ENCODE measurements at places on chromosomes 1 and 21. TPM values are rescaled to one million over a fixed set of nuclear protein-coding genes. Genes with fewer than 3 reads are reported as not detected.

The SSX2IP gene
- 85.7 TPM for total RNA-seq

The PDZK1IP1 gene
- 1.6 TPM for total RNA-seq

The KRTAP10-1 gene
- total RNA-seq, result not detected

The LRP8 gene
- total RNA-seq, result 77.6 TPM

The DMBX1 gene
- not detected for total RNA-seq

The NCMAP gene
- not detected for total RNA-seq

The S100A3 gene
- 2.2 TPM for total RNA-seq

The S100A10 gene
- total RNA-seq, result 24.7 TPM

The LCE2A gene
- not detected for total RNA-seq

The SNX27 gene
- total RNA-seq, result 96.7 TPM

The FMO1 gene
- total RNA-seq, result not detected

The PLA2G4A gene
- total RNA-seq, result 6.1 TPM

The HEYL gene
- total RNA-seq, result 4.8 TPM

The IRF6 gene
- total RNA-seq, result 1.7 TPM

The CYYR1 gene
- 3.7 TPM for total RNA-seq

The CSDE1 gene
- 449 TPM for total RNA-seq

The DTL gene
- total RNA-seq, result 0.85 TPM

The BTBD8 gene
- 88.9 TPM for total RNA-seq

The OPTC gene
- total RNA-seq, result not detected

The CD247 gene
- total RNA-seq, result 2.9 TPM

The ACTA1 gene
- total RNA-seq, result 0.76 TPM

The WNT9A gene
- 0.87 TPM for total RNA-seq

The VWA1 gene
- total RNA-seq, result 47.5 TPM

The PLA2G2A gene
- not detected for total RNA-seq

The MMEL1 gene
- 0.93 TPM for total RNA-seq

The TMPRSS15 gene
- not detected for total RNA-seq

The CDC14A gene
- 7.3 TPM for total RNA-seq

The FAM72C gene
- total RNA-seq, result 0.24 TPM

The PIGR gene
- total RNA-seq, result not detected

The S100A1 gene
- 250 TPM for total RNA-seq

The SLC22A15 gene
- 47.6 TPM for total RNA-seq

The PLA2G2F gene
- not detected for total RNA-seq

The CD84 gene
- 4.8 TPM for total RNA-seq

The SELE gene
- not detected for total RNA-seq

The TSSK3 gene
- 4.5 TPM for total RNA-seq

The SYNJ1 gene
- total RNA-seq, result 149 TPM

The MFAP2 gene
- 3.8 TPM for total RNA-seq

The FCGR1A gene
- total RNA-seq, result 25.0 TPM

The KCNQ4 gene
- 6.2 TPM for total RNA-seq

The RBP7 gene
- total RNA-seq, result 17.3 TPM

The TNNI3K gene
- 13.6 TPM for total RNA-seq

The FHAD1 gene
- 3.5 TPM for total RNA-seq

The RNU1-1 gene
- 5,323 TPM for total RNA-seq

The MAP3K7CL gene
- total RNA-seq, result 1.5 TPM

The LRRC53 gene
- 1.2 TPM for total RNA-seq

The OR10R2 gene
- not detected for total RNA-seq

The CR1L gene
- total RNA-seq, result not detected

All from dorsolateral prefrontal cortex (tissue), 122 donors.